ENCODE measurements at places on chromosomes 11 and 22.

DNA sequence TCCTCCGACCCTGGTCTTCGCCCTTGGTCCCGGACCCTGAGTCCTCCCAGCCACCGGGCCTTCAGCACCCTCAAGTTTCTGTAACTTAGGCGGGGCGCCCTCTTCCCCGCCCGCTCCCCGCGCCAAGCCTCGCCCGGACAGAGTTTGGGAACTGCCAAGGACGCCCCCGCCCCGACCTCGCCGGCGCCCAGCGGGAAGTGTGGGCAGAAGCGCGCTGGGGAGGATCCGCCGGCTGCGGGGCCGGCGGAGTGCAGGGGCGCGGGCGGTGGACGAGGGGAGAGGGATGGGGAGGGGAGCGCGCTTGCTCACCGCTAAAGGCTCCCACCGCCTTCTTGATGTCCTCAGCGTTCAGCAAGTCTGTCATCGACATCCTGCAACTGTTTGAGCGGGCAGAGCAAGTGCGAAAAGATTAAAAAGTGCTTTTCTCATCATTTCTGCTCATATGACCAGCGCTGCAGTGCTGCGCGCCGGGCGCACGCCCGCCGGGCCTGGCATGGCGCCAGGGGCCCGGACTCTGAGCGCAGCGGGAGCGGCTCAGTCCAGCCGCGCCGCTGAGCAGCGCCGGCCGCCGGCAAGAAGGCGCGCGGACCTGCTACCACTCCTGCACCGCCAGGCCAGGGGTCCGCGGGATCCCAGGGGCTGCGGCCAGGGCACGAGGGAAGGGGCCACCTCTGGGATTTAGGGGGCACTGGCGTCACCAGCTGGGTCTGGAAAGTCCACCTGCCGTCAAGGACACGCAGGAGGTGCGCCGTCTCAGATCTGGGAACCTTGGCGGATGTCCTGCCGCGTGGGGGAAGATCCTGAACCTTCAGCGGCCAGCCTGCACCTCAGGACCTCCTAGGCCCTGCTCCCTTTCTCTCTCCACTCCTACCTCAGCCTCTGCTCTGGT, at the start of gene PVALB:
PVALB (minus strand) TSS at position 400 of the 889 bp plus-strand sequence; CDS start at position 370, 30 bp downstream.
- peak; percentile 14 for DNase-seq

- DNase-seq, result no peak
Observed at GRCh38 chr22:45225732-45226502, 14.8 kb downstream of the KIAA0930 start.

- no peak for DNase-seq
Observed at GRCh38 chr11:1994121-1994520, 3.5 kb downstream of the H19 start.

GRCh38 chr11:120501976-120502755, 9.4 kb upstream of the GRIK4 start:
- no peak for DNase-seq

GRCh38 chr22:47193606-47194329, 431.3 kb downstream of the TBC1D22A start:
- DNase-seq, result no peak

- DNase-seq, result no peak
Observed at GRCh38 chr11:126645186-126645585, 289.7 kb downstream of the ST3GAL4 start.

- DNase-seq, result no peak
Observed at GRCh38 chr11:107183953-107184352, 165.7 kb upstream of the GUCY1A2 start.

Measured in mucosa of gallbladder (tissue), 1 donor.